ENCODE measurements at places on chromosomes 4 and X.

DNA sequence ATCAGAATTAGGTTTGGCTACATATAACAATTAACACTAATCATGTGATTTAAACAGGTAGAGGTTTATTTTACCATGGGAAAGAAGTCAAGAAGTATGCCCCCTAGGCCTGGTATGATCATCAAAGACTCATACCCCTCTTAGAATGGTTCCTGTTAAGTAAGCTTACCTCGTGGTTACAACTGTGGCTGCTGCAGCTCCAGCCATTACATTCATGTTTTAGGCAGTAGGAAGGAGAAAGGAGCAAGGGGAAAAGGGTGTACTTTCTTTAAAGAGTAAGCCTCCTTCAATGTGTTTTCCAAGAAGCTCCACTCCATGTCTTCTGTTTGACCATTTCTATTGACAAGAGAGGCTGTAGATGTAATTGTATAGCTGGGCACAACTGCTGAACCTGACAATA is 94.9 kb upstream of the GATB start:
- no peak for DNase-seq

DNA sequence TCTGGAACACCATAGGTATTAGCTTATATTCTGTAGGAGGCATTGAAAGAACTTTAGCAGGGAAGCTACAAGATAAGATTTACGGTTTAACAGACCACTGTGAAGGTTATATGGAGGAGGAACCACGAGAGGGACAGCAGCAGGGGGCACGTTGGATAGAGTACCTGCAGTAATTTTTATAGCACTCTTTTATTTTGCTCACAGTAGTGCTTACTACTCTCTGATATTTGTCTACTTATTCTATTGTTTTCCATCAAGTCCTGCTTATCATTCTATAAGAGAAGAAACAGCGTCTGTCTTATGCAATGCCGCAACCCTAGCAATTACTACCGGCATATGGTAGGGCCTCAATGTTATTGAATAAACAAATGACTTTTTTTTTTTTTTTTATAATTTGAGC is 122.5 kb downstream of the PCDH7 start:
- no peak for DNase-seq

- DNase-seq: no peak
Observed at GRCh38 chr4:165222651-165222994, 15.3 kb downstream of the KLHL2 start.

- DNase-seq: no peak
Observed at GRCh38 chr4:84803720-84804119, 162.8 kb downstream of the WDFY3 start.

- DNase-seq: no peak
Observed at GRCh38 chr4:151864068-151864467, 103.3 kb upstream of the GATB start.

DNA sequence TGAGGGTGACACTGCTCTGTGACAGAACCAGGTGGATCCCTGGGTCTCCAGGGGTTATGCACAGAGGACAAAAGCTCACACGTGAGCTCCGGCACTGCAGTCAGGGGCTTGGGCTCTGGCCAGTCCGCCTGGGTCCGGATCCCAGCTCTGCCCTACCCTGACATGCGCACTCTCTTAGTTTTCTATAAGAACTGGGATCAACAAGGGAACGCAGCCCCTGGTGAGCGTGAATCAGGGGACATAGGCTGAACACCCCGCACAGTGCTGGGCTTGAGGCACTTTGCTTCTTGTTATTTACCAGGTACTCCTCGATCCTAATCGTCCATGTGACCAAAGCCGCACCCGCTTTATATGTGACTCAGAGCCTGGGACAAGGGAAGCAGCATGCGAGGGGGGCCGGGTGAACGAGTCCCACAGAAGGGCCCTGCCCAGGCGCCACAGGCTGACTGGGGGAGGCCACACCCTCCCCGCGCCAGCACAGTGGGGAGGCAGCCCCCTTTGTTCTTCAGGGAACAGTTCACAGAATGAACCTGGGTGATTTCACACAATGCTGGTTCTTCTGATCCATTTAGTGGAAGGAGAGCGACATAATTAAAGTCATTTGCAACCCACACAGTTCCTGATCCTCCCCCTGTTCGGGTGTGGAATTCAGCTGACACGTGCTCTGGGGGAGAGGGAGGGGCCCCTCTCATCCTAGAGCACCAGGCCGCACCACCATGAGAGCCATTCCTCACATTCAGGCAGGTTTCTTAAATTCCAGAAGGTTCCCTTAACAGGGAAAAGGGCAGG is 55.5 kb downstream of the WFS1 start:
- no peak for DNase-seq

DNA sequence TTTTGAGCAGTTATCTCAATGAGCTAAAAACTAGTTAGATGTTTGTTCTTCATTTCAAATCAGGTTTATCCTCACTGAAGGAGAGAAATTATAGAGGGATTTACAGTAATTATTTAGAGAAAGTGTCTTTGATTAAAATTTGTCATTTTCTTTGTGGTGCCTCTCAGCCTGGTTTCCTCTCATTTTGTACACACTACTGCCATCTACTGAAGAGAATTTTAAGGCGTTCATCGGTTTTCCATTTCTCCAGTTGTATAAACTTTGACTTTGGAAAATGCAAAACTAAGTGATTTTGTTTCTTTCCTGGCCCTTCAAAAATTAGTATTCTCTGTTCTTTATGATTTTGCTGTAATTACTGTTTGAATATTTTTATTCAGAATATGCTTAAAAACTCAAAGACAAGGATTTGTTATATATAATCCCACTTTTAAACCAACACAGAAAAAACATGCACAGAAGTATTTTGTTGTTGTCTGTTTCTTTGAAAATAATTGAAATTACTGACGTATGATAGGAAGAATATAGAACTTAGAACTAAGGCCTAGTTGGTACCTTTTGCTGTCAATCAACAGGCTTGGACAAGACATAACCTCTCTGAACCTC is 34.4 kb upstream of the ANXA3 start:
- no peak for DNase-seq

GRCh38 chrX:71814123-71814912 is 51.2 kb downstream of the CXorf49B start:
- no peak for DNase-seq

- DNase-seq: no peak
Observed at GRCh38 chrX:97787849-97788248, 904.1 kb downstream of the RPA4 start.

DNA sequence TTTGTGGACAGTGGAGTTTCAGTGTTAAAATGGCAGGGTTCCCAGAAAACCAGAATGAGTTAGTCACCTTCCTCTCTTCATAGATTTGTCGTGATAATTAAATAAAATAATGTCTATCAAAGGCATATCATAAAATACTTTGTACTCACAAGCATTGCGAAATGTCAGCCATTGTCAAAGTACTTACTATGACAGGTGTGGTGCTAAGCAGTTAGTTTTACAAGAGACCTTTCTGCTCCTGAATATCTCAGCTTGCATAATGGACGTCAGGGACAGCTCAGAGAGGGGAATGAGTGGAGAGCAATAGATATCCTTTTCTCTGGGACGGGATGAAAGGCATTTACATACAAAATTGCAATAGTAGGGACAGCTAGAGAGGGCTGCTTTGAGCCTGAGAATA is 560.9 kb downstream of the KCNIP4 start:
- DNase-seq: no peak

- DNase-seq: peak; percentile 25
Observed at GRCh38 chr4:14165222-14165920, 537.8 kb upstream of the BOD1L1 start.

GRCh38 chr4:176286728-176287127 is 17.7 kb upstream of the ASB5 start:
- no peak for DNase-seq
